ENCODE measurements at places on chromosomes 2 and 18.

GRCh38 chr2:61693744-61694143, 155.6 kb upstream of the XPO1 start:
- DNase-seq, result no peak

DNA sequence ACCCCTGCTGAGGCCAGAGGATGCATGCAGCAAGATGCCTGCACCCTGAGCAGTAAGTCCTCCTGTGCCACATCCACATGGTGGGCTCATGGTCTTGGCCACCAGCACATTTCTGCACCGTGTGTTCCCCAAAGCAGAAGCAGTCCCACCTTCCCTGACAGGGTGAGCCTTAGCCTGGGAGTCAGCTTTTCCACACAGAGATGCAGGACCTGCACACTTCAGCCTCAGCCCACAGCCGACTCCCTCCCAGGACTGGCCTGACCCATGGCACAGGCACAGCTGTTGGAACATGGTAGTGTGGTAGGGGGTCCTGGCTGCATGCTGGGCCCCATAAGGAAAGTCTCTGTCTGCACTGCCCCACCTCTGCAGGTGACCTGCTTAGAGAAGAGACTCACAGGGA, 5.0 kb downstream of the SNED1 start:
- DNase-seq, result no peak

- no peak for DNase-seq
Measured at GRCh38 chr18:36176711-36177110, 10.6 kb upstream of the MOCOS start.

- DNase-seq, result no peak
Measured at GRCh38 chr2:150847578-150847977, 360.1 kb upstream of the RND3 start.

- DNase-seq, result no peak
Measured at GRCh38 chr2:222792001-222792611, 68.7 kb upstream of the ACSL3 start.

GRCh38 chr2:36819095-36819711, 122.7 kb downstream of the VIT start:
- DNase-seq, result no peak

DNA sequence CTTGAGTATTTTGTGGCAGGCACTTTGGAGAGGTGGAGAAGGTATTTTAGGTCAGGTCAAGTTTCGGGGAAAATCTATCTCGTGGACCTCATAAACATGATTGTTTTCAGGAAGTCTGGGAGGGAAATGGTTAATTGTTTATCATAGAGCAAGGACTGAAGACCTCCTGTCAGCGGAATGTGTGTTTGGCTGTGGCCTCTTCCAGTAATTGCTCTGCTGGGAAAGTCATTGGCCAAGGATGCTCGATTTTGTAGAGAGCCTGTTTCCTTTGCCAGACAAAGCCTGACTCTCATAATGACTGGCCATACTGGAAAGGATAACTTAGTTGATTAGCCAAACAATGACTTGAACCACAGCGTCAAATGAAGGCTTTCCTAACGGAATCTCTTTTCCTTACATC, 30.0 kb downstream of the IL1R2 start:
- no peak for DNase-seq

GRCh38 chr2:196743165-196743564, 56.3 kb downstream of the GTF3C3 start:
- DNase-seq, result no peak

DNA sequence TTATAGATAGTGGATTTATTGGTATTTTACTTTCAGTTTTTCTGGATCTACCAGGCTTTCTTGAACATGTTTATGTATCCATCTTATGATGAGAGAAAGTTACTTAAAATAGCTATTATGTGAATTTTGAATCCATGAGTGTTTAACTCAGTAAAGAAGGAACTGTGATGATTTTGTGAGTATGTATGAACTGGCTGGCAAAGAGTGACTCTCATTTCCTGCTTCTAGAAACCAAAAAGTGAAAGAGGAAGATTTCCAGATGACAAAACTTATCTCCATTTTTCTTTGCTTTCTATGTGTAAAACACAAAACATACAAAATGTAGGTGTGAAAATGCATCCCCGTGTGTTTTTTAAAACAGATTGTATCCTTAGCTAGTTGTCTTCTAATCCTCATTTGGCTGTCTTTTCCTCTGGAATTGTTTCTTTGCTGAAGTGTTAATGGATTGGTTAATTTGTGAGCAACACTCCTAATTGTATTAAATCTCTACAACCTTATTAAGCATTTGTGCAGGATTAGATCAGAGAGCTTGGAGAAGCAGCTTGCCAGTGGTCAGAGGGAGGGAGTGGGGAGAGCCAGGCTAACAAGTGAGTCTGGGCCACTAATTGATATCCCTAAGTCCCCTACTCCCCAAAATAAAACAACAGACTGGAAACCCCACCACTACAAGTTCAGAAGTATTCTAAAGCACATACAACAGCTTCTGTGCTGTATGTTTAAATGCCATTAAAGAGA, 23.9 kb downstream of the PTPRM start:
- no peak for DNase-seq

GRCh38 chr2:27810455-27810854, 38.9 kb downstream of the MRPL33 start:
- DNase-seq, result no peak

DNA sequence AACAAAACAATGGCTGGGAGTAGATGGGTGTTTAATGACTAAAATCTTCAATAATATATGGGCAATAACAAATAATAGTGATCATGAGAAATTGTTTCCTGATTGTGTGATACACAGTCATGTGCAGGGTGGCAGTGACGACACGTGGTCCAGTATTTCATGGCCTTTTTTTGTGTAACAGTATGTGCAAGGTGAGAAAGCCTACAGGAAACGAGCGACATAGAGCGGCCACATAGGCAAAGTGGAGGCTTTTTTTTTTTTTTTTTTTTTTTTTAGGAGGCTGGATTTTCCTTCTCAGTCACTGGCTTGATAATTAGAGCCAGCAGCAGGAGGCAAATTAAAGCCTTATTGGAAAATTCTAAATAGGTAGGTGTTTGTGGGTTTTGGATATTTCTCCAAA, 123.7 kb downstream of the MYO3B start:
- DNase-seq, result no peak

DNA sequence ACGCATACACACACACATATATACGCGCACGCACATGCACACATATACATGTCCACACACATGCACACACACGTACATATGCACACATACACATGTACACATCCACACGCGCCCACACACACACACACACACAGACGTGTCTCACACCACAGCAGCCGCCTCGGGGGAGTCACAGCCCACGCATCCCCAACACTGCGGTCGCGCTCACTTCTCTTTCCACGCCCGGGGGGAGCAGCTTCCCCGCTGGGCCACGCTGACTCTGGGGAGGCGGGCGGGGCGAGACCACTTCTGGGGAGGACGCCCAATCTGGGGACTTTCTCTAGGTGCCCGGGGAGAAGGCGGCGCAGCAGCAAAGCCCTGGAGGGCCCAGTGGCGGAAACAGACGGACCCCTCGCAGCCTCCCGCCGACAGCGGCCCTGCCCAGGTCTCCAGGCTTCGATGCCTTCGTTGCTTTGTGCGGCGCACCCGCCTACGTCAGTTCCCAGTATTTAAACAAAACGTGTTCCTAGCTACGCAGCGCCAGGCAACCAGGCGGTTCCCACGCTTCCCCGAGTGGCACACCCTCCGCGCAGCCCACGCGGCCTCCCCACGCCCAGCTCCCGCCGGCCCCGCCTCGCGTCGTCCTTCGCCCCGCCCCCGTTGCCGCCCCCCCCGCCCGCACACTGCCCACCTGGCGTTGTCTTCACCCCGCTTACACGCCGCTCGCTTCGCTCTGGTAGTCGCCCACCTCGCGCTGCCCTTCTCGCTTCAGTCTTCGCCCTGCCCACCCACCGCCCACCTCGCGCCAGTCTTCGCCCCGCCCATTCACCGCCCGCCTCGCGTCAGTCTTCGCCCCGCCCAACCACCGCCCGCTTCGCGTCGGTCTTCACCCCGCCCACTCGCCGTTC, 810 bp upstream of the RBFA start:
- peak; percentile 7 for DNase-seq

DNA sequence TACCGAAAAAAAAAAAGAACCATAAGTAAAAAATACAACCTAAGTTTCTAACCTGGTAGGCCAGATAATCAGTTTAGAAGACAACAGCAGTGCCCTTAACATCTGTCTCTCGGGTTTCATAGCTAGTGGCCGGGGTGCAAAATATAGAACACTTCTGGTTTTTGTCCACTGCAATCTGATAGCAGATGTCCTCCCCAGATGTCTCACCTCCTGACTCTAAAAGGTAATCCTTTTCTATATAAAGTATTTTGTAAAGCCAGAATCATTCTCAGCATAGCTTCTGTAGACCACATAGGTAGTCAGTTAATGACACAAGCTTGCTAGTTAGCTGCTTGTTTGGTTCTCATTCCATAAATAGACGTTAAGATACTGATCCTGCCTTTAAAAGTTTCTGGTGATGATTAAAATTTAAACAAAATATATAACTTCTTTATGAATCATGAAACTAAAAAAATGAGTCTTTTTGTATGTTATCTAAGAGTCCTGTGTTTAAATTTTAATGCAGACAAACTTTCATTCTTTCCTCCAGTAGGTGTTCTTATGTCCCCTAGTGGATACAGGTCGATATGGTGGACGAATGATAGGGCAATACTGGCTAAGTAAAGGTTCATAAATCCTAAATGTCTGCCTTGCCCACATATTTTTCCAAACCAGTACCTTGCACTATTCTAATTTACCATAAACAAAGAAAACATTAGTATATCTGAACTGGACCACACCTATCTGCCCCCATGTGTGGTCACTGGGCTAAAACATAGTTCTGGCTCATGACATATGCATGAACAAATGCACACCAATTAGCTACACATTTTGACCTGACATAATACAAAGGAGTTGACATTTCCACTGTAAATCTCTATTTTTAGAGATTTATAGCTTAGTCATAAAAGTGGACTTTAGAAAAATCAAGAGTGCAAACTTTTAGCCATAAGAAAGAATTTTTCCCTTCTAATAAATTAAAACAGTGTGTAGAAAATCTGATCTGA, 171.0 kb downstream of the SRBD1 start:
- DNase-seq, result no peak

GRCh38 chr2:117512307-117512706, 302.2 kb upstream of the DDX18 start:
- DNase-seq, result no peak

DNA sequence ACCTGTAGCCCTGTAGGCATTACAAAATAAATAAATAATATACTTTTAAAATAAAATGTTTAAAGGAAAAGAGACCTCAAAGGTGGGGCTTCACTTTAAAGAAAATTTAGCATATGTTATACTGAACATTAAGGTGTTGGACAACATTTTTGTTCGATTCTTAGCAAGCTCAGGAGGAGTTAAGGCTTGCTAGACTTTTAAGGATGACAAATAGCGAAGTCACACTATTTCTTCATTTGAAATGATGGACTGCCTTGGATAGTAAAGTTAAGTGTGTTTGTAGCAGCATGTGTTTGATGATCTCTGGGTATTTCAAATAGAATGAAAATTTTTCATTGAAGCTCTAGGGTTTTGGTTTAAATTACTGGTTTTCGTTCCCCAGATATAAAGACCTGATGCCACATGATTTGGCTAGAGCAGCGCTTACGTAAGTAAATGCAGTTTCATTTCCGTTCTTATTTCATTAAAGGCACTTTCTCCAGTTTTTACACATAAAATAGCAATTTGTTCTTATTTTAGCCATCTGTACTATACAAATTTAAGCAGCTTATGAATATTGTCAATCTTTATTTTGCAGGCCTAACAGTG, 24.9 kb downstream of the HADHB start:
- no peak for DNase-seq

- DNase-seq, result no peak
Measured at GRCh38 chr2:227477291-227477690, 5.3 kb downstream of the AGFG1 start.

- DNase-seq, result no peak
Measured at GRCh38 chr2:5203134-5203755, 488.9 kb upstream of the SOX11 start.

DNA sequence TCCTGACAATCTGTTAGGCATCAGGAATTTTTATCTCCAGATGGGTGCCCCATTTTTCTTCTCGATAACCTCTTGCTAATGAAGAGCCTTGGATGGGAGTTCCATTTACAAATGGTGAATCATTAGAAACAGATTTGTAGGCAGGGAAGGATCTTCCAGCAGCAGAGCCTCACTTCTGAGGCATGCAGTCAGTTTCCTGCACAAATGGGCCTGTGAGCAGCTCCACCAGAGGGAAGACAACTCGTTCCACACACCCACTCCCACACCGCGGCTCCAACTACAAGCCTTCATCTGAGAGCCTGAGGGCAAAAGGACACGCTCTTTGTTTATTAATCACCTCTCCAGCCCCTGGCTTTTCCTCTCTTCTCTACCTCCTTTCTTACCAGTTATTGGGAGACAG, 108.5 kb downstream of the CTAGE1 start:
- DNase-seq, result no peak

- no peak for DNase-seq
Measured at GRCh38 chr2:38106405-38107094, 30.6 kb upstream of the CYP1B1 start.

DNA sequence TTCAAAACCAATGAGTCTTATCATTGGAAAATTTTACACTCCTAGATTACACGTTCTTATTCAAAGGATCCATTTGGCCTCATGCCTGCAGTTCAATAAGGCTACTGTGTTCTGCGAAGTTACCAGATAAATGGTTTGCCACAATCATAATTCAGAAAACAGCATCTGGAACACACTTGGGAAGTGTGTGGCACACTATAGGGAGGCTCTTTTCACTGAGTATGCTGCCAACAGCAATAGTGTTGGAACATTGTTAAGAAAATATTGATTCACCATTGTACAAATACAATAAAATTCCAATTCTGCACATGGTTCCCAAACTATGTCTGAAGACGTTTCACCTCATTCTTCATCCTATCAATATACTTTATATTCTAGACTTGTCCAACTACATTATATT, 141.4 kb upstream of the DOK6 start:
- no peak for DNase-seq

- no peak for DNase-seq
Measured at GRCh38 chr18:56108478-56109367, 520.7 kb upstream of the TCF4 start.

GRCh38 chr2:217893440-217893839, 109.4 kb downstream of the TNS1 start:
- no peak for DNase-seq

GRCh38 chr2:200129721-200130462, 174.5 kb downstream of the MAIP1 start:
- no peak for DNase-seq

DNA sequence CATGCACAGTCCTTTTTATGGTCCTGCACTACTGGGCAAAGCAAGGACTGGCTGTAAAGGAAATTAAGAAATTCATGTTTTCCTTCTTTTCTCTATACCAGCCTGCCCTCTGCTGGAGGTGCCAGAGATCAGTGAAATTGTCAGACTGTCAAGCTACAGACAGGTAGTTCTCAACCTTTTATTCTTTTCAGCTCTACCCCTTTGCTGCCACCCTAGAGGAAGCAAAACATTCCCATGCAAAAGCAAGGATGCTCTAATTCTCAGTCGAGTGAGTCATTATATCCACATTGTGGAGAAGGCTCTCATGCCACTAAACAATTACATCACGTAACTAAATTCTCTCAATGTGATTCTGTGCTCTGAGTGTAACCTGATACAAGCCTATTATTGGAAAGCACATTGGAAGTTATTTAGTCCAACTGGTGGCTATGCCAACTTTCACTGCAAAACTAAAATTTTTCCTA, 25.0 kb upstream of the RAPGEF4 start:
- no peak for DNase-seq

- DNase-seq, result no peak
Measured at GRCh38 chr2:14632133-14632936, at the start of gene LRATD1. LRATD1 (plus strand) TSS chr2:14632717; CDS start chr2:14633980, 1,263 bp downstream.
